ENCODE measurements at places on chromosomes 2 and 18.

GRCh38 chr2:230205034-230205433, 14.8 kb downstream of the SP110 start:
- no peak for DNase-seq

- DNase-seq, result no peak
These were observed 43.2 kb downstream of the PHLPP1 start for GRCh38 chr18:62758591-62758990.

DNA sequence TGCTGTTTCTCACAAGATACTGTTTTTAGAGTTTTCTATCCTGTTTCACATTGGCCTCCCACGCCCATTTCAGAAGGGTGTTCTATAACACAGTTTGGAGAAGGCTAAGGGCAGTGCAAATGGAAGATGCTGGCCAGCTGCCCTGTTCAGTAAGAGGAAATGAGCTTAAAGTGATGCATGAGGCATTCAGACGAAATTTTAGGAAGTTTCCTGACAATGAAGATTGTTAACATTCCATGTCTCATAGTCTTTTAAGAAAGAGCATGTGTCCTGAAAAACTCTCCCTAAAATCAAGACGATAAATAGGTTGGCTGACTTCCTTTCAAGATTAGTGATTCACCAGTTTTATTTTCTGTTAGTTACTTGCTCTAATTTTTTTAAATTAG, 484.2 kb upstream of the NRP2 start:
- no peak for DNase-seq

DNA sequence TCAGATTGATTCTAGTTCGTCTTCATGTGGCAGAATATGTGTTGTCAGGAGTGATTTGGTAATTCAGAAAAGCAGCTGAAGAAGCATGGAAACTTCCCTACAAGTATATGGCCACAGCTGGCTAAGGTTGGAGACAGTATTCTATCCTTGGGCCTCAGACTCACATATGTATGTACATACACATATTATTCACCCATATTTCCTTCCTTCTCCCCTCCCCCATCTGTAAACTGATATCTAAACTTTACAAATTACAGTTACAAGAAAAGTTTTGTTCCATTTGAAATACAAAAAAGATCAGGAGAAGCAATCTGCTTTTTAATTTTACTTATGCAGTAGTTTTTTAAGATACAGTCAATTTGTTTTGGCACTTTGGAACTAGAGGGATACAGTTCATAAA, 3.1 kb downstream of the SP3 start:
- no peak for DNase-seq

GRCh38 chr2:158486970-158487325, 30.2 kb downstream of the PKP4 start:
- no peak for DNase-seq

DNA sequence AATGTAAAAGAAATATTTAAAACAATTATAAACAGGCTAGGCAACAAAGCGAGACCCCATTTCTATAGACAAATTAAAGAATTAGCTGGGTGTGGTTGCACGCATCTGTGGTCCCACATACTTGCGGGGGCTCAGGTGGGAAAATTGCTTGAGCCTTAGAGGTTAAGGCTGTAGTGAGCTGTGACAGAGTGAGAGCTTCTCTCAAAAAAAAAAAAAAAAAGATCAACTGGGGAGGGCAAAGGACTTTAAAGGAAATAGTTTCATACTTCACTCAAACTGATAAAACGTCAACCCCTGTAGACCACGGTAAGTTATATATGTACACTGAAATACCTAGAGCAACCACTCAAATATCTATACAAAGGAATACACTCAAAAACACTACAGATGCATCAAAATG, 37.5 kb downstream of the MGAT4A start:
- DNase-seq, result no peak

GRCh38 chr2:64807417-64807816, 153.7 kb upstream of the SERTAD2 start:
- no peak for DNase-seq

Data from CD4-positive, alpha-beta T cell treated with Interleukin-6 for 4 hours (primary cell).